ENCODE measurements at places on chromosomes 6 and 20.

GRCh38 chr20:37278966-37279590, 10.4 kb upstream of the MANBAL start:
- no peak for DNase-seq

GRCh38 chr6:72286911-72287311, 335.0 kb upstream of the KCNQ5 start:
- DNase-seq = no peak

- DNase-seq = peak; percentile 68
Observed at GRCh38 chr20:44832724-44833123, 22.4 kb upstream of the RIMS4 start.

GRCh38 chr6:105691971-105692370, 289.1 kb upstream of the PREP start:
- DNase-seq = no peak

- DNase-seq = no peak
Observed at GRCh38 chr6:109059571-109060021, 35.0 kb downstream of the SESN1 start.
